ENCODE measurements at places on chromosomes 5 and 9. TPM values are rescaled to one million over a fixed set of nuclear protein-coding genes. Genes with fewer than 3 reads are reported as not detected.

GRCh38 chr5:14901462-14902051 lies 30.0 kb upstream of the ANKH start:
- no peak for DNase-seq

DNA sequence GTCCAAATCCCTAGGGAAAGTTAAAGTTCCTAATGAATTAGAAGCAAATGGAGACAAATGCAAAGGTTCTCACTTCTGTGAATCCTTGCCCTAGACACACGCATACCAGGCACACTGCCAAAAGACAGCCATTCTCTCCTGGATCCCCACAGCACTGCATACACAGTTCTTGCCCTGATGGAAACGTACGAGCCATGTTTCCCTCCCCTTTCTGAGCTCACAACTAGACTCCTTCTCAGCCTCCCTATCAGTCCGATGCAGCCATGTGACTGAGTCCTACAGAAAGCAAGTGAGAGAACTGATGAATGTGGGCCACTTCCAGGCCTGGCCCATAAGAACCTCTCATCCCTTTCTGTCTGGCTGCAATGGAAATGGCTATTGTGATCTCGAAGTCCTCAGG lies 92.0 kb downstream of the ZNF608 start:
- no peak for DNase-seq

DNA sequence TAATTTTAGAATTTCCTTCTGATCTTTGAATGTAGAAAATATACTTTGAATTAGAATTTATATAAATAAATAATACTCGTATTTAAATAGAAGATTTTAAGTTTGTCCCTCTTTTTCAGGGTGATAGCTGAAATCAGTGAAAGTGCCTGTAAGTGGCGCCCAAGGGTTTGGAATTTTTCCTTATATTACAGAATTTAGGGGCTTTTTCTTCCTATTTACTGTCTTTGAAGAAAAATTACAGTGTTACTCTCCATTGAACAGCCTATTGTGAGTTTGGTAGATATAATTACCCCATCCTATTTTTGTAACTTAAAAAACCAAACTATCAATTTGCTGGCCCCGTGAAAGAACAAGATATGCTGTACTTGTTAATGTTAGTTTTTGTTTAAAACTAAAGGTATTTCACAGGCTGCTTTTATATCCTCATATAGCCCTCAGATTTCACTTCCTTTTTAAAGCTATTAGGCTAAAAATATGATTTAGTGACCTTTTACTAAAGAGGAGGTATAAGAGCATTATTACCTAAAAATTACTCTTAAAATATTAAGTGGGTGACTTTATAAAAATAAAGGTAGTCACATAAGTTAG lies 3.2 kb downstream of the MAP3K1 start:
- DNase-seq: no peak

DNA sequence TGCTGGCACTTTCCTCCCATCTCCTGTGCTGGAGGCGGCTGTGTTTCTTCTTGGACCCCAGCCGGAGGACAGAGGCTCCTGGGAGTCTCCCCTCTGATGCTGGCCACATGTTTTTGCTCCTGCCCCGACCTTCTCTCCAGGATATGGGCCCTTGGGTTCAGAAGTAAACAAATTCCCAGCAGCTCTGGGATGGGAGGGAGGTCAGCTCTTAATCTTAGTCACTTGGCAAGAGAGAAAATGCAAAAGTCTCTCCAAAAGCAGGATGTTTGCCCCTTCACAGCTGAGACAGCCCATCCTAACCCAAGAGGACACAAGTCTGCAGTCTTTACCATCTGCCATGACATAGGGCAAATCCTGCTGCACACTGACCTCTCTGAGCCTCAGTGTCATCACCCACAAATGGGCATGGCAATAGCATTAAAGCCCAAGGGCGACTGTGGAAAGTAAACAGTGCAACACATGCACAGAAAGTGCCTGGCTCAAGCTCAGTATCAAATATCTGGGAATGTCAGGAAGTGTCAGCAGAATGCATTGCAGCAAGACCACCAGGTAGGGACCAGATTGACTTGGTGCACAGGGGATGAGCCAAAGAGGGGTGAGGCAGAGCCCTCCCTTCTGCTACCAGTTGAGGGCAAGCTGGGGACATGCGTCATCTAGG lies 117.0 kb upstream of the CXCL14 start:
- no peak for DNase-seq

GRCh38 chr5:78706825-78707224 lies 58.3 kb upstream of the LHFPL2 start:
- DNase-seq: no peak

- DNase-seq: no peak
Measured at GRCh38 chr5:101018299-101018698, 115.2 kb upstream of the ST8SIA4 start.

- no peak for DNase-seq
Measured at GRCh38 chr9:90950600-90950999, 149.0 kb downstream of the SYK start.

GRCh38 chr5:144510845-144511579 lies 340.3 kb downstream of the KCTD16 start:
- no peak for DNase-seq

- no peak for DNase-seq
Measured at GRCh38 chr5:60485361-60485760, 214.6 kb downstream of the DEPDC1B start.

DNA sequence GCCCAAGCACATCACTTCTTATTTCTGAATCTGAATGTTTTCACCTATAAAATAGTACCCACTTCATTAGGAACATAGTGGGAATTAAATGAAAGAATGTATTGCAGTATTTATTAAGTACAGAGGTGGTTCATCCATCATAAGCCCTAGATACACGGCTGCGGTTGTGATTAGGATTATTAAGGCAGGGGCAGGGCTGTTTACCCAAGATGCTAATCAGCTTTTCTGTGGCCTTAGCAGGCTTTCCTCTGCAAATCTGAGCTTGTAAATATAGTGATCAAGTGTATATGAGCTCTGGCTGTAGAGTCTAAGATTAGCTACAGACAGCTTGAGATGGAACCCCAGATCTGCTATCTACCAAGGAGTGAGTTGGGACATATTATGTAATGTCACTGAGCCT lies 124.1 kb upstream of the ADRA1B start:
- DNase-seq: no peak

DNA sequence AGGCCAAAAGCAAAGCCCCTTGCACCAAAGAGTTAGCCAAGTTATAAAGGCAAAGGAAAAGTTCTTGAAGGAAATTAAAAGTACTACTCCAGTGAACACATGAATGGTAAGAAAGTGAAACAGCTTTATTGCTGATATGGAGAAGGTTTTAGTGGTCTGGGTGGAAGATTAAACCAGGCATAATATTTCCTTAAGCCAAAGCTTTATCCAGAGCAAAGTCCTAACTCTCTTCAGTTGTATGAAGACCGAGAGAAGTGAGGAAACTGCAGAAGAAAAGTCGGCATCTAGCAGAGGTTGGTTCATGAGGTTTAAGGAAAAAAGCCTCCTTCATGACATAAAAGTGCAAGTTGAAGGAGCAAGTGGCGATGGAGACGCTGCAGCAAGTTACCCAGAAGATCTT lies 3.1 kb upstream of the NUDT12 start:
- DNase-seq: no peak

GRCh38 chr9:132943651-132944293 lies 644 bp downstream of the TSC1 start:
- DNase-seq: no peak

GRCh38 chr9:18485714-18486113 lies 11.8 kb downstream of the ADAMTSL1 start:
- DNase-seq: no peak

- no peak for DNase-seq
Measured at GRCh38 chr5:179416114-179416822, 71.0 kb upstream of the ADAMTS2 start.

DNA sequence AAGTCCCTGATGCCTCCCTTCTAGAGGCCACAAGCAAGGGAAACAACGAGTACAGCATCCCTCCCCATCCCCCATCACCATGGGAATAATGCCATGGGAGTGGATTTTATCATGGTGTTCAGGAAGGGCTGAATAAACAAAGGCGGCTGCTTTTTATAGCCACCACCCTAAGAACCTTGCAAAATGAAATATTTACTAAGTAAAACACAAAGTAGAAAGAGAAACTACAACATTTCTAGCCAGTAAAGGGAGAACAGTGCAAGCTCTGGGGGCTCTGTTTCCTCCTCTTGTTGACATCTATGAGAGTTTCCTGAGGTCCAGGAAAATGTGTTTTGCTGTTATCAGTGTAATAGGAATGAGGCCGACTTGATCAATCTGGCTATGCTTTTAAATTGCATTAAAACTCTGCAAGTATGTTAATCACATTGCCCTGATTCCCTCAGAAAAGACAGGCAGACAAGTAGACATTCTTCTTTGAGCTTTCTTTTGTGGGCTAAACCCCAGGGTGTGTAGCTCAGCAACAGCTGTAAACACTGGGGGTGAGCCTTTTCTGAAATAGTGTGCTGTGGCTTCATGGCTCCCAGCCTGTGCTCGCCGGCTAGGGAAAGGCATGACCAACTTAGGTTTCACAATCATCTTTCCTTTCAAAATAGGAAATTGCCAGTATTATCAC lies 31.1 kb downstream of the SV2C start:
- no peak for DNase-seq

DNA sequence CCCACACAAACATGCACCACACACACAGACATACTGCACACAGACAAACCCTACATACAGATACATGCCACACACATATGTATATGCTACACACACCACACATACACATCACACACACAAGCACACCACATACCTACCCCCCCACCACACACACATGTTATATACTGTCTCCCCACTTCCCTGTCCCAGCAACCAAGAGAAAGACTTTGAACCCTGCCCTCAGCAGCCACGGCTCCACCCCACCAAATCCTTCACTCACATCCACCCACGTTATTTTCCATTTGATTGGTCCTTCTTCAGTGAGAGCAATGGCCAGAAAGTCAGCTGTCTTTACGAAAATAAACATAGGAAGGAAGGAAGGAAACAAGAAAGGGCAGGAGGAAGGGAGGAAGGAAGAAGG lies 479.8 kb downstream of the DIRAS2 start:
- DNase-seq: no peak

DNA sequence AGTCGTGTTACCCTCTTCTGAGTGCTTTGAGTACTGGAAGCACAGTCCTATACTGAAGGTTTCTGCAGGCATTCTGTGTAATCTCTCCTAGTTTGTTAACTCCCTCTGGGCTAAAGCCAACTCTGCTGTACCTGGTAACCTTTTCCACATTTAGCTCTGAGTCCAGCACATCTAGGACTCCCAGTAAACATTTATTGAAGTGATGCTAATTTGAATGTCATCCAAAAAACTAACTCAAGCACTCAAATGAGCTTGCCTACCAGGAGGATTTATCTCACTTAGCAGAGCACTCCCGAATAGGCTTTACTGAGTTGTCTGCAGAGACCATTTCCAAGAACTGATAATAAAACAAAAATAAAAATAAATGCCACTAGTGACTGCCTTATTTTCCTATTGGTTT lies 79.5 kb upstream of the NFIB start:
- no peak for DNase-seq

DNA sequence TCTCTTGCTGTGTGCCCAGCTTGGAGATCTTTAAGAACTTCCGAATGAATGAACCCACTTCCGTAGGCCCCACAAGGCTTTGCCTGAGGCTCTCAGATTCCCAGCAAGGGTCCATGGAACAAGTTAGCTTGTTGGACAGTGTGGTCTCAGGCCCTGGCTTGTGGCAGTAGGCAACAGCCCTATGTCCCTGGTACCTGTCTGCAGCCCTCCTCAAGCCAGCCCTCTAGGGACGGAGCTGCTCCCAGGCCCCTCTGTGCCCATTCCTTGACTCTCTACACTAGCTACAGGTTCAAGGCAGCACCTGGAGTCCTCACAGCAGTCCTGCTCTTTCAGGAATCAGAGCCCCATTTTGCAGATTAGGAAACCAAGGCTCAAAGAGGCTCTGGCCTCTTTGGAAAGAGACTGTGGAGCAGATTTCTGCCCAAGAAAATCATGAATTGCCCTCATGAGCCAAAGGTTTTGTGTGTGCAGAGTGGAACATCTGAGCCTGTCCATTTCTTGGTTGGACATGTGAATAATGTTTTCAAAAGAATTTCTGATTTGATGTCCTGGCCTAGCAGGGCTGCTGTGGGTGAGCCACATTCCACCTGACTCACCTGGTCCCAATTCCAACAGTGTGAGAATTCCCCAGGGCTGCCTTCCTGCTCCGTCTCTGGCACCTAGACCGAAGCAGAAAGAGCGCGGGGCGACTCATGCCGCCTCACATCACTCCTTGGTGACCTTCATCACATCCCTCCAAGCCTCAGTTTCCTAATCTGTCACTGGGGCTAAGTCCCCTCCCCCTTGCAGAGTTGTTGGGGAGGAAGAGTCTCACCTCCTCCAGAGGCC lies 131.7 kb downstream of the BARX1 start:
- no peak for DNase-seq

The KIF20A gene
- 55.5 TPM for total RNA-seq

The IRX1 gene
- not detected for total RNA-seq

The INSL4 gene
- total RNA-seq: not detected

The HINT2 gene
- total RNA-seq: 67.8 TPM

The MAPKAP1 gene
- total RNA-seq: 55.3 TPM

The AQP7 gene
- 0.36 TPM for total RNA-seq

The BICD2 gene
- total RNA-seq: 16.5 TPM

The ADGRV1 gene
- total RNA-seq: 0.05 TPM

The EMB gene
- total RNA-seq: 87.6 TPM

The FBP2 gene
- not detected for total RNA-seq

The PCSK5 gene
- total RNA-seq: 2.0 TPM

The FBP1 gene
- 0.68 TPM for total RNA-seq

The KDM3B gene
- total RNA-seq: 38.6 TPM

The RASGEF1C gene
- not detected for total RNA-seq

The FRMD3 gene
- total RNA-seq: 0.27 TPM

The KIF12 gene
- not detected for total RNA-seq

The SLC36A3 gene
- total RNA-seq: not detected

The PRDM12 gene
- total RNA-seq: 0.12 TPM

Measured in activated CD4-positive, alpha-beta memory T cell treated with anti-CD3 and anti-CD28 coated beads for 36 hours (primary cell).